ENCODE measurements at places on chromosomes 1 and 21. TPM values are rescaled to one million over a fixed set of nuclear protein-coding genes. Genes with fewer than 3 reads are reported as not detected.
A peak's percentile ranks its signal among the peaks of the same experiment; 100 is the strongest.

DNA sequence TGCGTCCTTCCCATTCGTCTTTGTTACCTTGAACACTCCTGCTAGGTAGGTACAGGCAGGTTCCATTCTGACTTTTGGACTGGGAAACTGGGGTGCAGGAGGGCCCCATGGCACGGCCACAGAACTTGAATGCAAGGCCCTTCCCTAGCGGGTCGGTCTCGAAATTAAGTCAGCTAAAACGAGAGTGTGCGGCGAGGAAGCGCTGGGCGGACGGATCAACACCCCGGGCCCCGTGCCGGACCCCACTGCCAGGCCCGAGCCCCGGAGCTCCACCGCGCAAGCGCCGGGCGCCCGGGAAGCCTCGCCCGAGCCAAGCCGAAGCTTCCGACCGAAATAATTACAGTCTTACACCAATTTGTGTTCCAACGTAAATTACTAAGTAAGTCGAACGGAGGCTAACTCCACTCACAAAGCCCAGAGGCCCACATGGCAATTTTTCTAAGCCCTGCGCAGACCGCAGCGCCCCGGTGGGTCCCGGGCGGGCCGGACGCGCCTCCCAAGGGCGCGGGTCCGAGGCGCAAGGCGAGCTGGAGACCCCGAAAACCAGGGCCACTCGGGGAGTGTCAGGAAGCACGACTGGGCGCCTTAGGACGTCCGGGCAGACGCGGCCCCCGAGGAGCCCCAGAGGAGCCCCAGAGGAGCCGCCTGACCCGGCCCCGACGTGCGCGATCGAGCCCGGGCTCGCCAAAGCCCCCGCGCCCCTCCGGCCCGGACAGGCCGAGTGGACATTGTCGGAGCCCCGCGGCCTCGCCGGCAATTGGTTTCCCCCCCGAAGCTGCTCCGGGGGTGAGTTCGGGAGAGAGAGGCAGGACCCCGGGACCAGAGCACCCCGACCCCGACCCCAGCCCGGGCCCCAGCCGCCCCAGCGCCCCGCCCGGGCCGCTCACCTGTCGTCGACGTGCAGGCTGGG, 624 bp downstream of the RIPK4 start:
- no peak for DNase-seq

DNA sequence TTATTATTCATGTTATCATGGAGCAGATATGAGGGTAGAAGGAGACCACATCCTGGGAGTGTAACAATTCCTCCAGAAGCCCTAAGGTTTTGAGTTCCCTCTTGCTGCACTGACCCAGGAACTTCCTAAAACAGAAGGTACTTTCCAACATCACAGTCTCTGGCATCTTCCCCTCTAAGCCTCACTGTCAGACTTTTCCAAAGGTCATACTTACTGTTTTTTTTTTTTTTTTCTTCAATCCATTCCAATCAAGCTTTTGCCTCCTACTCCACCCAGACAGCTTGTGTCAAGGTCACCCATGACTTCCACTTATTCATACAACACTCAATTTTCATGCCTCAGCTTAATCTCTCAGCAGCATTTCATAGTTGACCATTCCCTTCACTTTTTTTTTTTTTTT, 18.4 kb upstream of the UQCRHL start:
- DNase-seq = no peak

GRCh38 chr1:204094313-204094729, 21.4 kb downstream of the SOX13 start:
- no peak for DNase-seq

GRCh38 chr1:25685938-25686665, 69.5 kb downstream of the MAN1C1 start:
- DNase-seq = peak; percentile 80

- peak; percentile 83 for DNase-seq
These were observed 12.5 kb downstream of the RPS6KA1 start for GRCh38 chr1:26541816-26542711.

C1orf141 gene
- total RNA-seq = not detected

PLA2G2F gene
- total RNA-seq = not detected

KRTAP19-3 gene
- not detected for total RNA-seq

Measured in right cardiac atrium (tissue), 5 donors.